ENCODE measurements at places on chromosomes 5 and 9.

- no peak for DNase-seq
Measured at GRCh38 chr5:150945947-150946346, 41.2 kb upstream of the ZNF300 start.

DNA sequence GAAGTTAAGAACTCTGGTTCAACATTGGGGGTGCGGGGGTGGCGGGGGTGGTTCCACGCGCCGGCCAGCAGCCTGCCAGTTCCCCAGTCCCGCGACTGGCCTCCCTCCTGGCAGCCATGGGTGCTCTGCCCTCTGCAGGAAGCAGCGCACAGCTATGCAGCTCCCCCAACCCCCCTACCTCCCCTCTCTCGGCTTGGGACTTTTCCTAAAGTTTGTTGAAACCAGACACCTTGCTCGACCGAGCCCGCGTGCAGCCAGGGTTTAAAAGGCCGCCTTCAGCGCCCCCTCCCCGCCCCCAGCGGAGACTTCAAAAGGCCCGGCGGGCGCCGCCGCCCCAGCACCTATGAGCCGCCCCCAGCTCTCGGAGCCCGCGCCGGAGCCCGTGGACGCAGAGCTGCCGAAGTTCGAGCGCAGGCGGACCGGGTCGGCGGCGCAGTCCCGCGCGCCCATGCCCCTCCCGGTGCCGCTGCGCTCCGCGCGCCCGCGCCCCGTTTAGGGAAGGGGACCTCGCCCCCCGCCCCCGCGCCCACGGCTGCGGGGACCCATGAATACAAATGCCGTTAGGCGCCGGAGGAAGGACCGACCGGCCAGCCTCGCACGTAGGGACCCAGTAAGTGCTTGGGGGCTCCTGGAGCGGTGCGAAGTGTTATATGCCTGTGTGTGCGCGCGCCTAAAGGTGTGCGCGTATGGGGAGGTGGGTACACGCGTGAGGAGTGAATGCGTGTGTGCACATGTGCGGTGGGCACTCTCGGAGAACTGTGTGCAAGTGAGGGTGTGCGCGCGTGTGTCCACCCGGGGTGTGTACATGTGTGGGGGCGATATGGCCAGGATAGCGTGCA, 1.4 kb upstream of the COL27A1 start:
- peak; percentile 11 for DNase-seq

DNA sequence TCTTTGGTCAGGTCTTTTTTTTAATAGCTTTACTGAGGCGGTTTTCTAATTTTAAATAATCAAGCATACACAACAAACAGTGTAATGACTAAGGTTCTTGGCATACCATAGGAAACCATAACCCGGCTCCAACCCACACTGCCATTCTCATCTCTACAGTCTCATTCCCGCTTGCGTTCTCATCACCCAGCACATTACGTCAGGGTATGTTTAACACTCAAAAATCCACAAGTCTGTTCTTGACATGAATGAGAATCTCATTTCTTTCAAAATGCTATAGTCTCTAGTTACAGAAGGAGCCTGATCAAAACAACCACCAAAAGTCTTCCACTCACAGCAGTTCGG, 505 bp downstream of the C5orf34 start:
- peak; percentile 36 for DNase-seq

GRCh38 chr5:21893161-21893560, 960.0 kb downstream of the CDH12 start:
- DNase-seq: no peak

DNA sequence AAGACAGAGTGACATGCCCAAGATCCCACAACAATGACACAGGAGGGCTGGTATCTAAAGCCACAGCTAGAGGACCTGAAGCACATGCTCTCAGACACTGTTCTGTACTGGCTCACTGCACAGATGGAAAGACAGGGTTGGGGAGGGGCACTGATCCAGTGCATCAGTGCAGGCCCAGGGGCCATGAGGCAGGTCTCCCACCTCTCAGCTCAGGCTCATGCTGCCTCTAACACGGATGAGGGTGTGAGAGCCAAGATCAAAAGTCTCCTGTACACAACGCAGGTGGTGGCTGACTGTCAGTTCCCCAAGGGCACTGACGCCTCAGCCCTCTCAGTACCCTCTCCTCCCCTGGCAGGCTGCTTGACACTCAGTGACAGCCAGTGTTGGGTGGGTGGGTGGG, 10.9 kb downstream of the RAPGEF1 start:
- DNase-seq: no peak

GRCh38 chr5:33614039-33614438, 173.3 kb downstream of the TARS1 start:
- no peak for DNase-seq

DNA sequence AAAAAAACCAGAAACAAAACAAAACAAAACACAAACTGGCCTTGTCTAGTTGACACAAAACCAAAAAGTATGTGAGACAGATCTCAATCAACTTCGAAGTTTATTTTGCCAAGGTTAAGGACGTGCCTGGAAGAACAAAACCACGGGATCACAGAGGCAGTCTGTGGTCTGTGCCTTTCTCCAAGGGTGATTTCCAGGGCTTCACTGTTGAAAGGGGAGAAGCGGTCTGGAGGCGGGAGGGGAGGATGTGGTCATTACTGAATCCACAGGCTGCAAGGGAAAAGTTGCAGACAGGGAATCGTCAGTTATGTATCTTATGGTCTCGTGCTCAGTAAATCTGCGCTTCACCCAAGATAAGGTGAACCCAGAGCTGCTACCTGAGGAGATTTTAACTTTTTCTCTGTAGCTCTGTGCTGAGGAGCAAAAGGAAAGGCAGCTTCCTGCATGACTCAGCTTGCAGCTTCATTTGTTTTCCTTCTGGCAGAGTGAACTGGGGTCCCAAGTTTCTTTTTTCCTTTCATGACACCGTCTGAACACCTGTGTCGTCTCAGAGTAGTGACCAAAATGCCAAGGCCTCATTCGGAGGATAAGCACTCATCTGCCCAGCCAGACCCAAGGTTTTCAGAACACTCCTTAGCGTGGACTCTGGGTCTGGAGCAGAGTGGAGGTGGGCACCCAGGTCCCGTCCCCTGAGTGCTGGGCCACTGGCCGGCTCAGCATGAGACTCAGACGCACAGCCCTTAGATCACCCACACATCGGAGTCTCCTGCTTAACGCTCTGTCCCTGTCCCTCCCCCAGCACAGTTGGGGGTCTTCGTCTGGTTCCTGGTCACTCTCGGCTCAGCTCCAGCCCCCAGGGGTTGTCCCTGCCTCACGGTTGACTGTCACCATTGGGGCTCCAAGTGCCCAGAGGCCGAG, 25.9 kb downstream of the ROPN1L start:
- peak; percentile 80 for DNase-seq

GRCh38 chr5:131545845-131546244, 89.2 kb downstream of the RAPGEF6 start:
- DNase-seq: peak; percentile 76

- DNase-seq: no peak
Measured at GRCh38 chr9:129415942-129416651, 204.8 kb downstream of the C9orf50 start.

DNA sequence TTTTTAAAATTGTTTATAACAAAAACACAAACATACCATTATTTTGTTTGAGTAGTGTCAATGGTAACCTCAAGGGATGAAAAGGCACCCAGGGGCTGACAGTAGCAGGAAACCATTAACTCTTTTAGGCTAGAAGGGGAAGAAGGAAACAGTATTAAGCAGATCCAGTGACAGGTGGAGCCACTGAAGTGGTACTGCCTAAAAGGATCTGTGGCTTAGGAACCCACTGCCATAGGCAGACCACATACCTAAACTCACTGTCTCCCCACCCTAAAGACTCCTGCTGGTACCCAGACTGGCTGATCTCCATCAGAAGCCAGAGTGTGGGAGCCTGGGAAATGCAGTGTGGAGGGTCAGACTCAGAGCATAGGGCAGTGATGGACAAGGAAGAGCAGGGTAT, 13.5 kb downstream of the RLN1 start:
- DNase-seq: no peak

DNA sequence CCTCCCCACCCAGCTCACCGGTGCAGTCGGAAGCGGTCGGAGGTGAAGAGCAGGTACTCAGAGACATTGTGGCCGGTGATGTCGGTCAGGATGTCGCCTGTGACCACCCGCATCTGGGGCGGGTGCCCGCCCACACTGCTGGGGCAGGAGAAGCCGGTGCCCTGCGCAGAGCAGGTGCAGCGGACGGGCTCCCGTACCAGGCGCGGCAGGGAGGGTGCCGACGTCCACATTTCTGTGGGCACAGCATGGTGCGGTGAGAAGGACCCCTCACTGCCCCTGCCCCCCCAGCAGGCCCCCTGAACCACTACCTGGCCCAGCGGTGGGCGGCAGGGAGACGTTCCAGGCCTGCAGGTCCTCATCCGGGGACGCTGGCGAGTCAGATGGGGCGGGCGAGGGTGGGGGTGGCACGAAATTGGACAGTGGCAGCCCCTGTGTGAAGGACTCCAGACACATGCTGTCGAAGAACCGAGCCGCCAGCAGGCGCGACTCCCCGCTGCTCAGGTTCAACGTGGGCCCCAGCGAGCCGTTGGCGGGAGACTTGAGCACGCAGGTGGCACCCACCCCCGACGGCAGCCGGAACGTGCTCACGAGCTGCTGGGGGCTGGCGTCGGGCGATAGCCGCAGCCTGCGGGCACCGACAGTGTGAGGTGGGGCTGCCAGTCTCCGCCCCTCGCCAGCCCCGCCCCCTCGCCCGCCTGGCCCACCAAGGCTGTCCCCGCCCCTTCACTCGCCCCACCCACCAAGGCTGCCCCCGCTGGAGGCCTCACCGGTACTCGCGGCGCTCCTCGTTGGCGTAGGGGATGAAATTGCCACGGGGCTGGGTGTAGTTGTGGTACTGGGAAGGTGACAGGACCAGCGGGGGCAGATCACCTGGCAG, 15.1 kb downstream of the ABCA2 start:
- DNase-seq: no peak

DNA sequence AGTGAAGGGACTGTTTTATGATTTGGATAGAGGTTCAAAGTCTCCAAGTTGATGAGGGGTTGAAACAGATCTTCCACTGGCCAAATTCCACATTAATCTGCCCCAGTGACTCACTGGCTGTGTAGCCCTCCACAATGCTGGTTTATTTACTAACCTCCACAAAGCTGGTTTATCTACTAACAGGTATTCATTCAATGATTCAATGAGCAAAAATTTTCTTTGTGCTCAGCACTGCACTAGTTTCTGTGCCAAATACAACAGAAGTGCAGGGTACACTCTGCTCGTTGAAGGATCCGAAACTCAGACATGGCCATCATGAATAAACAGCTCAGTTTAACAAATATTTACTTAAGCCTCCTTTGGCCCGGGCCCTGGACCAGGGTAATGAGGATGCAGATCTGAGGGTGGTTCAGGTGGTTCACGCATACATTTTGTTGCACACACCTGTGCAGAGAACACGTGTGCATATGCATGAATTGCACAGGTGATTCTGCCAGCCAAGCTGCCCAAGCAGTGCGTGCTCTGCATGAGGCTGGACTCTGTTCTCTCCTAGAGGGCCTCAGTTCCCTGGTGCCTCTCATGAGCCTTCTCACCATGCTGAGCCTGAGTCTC, 71.0 kb downstream of the SH3PXD2B start:
- peak; percentile 72 for DNase-seq

- peak; percentile 90 for DNase-seq
Measured at GRCh38 chr5:43772764-43773477, 169.9 kb downstream of the NNT start.

GRCh38 chr5:59608745-59609144, 284.8 kb downstream of the PDE4D start:
- no peak for DNase-seq

- DNase-seq: peak; percentile 11
Measured at GRCh38 chr9:93224591-93224990, 40.7 kb downstream of the WNK2 start.

GRCh38 chr9:19471737-19472648, 63.2 kb downstream of the ACER2 start:
- peak; percentile 19 for DNase-seq

DNA sequence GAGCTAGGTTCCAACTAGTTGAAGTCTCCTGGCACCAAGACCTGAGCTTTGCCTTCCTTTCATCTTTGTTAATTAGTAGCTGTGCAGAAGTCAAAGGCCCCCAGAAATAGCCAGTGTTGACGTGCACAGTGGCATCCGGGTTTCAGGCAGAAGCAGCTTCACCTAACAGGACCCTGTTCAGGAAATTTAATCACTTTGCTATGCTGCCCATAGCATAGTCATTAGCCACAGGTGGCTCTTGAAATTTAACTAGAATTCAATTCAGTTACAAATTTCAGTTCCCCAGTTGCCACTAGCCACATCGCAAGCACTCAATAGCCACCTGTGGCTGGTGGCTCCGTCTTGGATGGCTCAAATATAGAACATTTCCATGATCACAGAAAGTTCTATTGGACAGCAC, 179.1 kb downstream of the GOLPH3 start:
- DNase-seq: no peak

GRCh38 chr9:89388868-89389177, 70.5 kb downstream of the SECISBP2 start:
- no peak for DNase-seq

- DNase-seq: no peak
Measured at GRCh38 chr5:154097031-154097430, 58.3 kb downstream of the MFAP3 start.

GRCh38 chr5:74579215-74579614, 61.3 kb downstream of the ENC1 start:
- peak; percentile 27 for DNase-seq

GRCh38 chr5:172594867-172595466, 46.1 kb upstream of the NEURL1B start:
- DNase-seq: no peak

DNA sequence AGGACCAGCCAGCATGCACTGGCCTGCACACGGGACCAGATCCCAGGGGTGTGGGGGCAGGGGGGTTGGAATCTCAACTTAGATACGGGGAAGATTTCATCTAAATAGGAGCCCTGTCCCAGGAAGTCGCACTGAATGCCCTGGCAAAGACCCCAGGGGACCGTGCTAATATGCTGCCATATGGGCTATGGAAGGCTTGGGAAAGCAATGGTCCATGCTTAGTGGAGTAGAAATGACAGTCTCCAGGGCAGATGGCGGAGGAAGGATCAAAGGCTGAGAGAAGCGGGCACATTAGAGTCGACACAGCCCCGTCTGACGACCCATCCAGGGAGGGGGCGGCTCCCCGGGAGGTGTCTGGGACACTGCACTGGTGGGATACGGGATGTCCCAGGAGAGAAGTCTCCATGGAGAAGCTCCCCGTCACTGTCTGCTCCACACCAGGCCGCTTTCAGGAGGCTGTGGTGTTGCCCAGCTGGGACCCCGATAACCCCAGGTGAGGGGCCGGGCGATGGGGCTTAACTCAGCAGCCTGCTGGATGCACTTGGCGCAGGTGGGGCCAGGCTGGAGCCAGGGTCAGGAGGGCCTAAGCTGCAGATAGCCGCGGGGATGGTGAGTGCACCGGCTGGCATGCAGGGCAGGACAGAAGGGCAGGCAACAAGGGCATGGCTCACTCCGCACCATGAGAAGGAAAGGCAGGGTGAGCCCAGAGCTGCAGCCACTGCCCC, 377.7 kb upstream of the IRX1 start:
- DNase-seq: no peak

GRCh38 chr5:10354048-10354872, 765 bp downstream of the MARCHF6 start:
- no peak for DNase-seq

GRCh38 chr9:134683714-134684374, 42.2 kb downstream of the COL5A1 start:
- DNase-seq: no peak
